NK-92 treated with Interleukin-12 subunit alpha and Interleukin-12 subunit beta, amount 100 ng/mL, for 24 hours (cell line): ENCODE measurements at places on chromosomes 5 and 9.

- DNase-seq, result no peak
These were observed 248.5 kb downstream of the PBX3 start for GRCh38 chr9:125995706-125996105.

- DNase-seq, result no peak
These were observed 9.9 kb upstream of the NR4A3 start for GRCh38 chr9:99811598-99812383.

DNA sequence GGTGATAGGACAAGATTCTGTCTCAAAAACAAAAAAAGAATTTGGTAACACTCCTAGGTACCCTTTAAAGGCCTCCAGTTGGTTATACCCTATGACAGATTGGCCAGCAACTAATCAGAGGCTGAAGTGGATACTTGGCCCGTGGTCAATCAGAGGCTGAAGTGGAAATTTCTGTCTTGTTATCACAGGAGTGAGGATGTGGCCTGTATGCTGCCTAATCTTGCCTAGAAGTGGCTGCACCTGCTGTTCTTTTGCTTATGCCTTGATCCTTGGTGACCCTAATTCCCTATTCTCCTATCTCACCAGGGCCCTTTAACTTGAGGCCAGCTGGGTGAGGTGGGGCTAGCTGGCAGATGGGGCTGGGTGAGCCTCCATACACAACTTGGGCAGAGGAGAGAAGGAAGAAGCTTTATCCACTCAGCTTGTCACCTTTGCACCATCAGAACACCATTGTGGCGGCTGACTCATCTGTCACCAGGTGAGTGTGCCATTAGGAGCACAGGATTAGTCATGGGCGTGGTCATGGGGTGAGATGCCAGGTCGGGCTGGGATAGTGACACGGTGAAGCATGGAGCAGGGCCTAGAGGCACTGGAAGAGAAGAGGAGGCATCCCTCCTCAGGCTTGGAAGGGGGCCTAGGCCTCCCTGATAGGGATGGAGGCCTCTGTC lies 41.5 kb downstream of the SAR1B start:
- peak; percentile 48 for DNase-seq

GRCh38 chr5:69414885-69415583 lies at the start of gene MARVELD2:
Gene MARVELD2 (plus strand): TSS chr5:69415116. CDS start chr5:69419386, 4,270 bp downstream.
- DNase-seq, result no peak

DNA sequence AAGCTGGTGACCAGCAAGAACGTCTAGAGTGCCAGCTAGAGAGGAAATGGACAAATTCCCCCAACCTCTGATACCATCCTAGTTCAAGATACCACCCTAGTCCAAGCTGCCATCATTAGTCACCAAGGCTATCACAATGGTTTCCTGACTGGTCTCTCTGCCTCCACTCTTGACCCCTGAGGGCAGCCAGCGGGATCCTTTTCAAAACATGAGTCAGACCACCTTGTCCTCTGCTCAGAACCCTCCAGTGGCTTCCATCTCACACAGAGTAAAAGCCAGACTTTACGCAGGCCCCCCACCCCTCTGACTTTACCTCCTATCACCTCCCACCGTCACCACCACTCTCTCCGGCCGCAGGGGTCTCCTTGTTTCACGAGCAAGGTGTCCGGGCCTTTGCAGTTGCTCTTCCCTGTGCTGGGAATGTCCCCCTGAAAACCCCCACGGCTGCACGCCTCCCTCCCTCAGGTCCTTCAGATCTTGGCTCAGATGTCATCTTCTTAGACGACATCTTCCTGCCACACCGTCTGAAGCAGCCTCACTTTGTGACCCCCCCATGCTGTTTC lies 42.2 kb upstream of the FBXW11 start:
- no peak for DNase-seq

- DNase-seq, result no peak
These were observed 39.4 kb downstream of the TNFAIP8 start for GRCh38 chr5:119395080-119395836.

GRCh38 chr5:174097486-174098185 lies 52.1 kb downstream of the NSG2 start:
- DNase-seq, result no peak

DNA sequence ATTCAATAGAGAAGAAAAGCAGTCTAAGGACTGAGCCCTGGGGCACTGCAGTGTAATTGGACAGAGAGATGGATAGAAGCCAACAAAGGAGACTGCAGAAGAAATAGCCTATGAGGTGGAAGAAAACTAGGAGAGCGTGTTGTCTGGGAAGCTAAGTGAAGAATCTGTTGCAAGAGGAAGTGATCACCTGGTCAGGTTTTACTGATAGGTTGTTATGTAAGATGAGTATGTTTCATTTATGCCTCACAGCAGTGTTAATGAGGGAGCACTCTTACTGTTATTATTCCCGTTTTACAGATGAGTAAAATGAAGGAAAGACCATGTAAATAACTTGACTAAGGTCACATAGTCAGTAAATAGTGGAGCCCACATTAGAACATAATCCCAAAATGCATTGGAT lies 80.0 kb upstream of the GRHPR start:
- no peak for DNase-seq

- no peak for DNase-seq
These were observed 201.8 kb downstream of the CDH12 start for GRCh38 chr5:22651355-22651754.

- no peak for DNase-seq
These were observed 116.4 kb downstream of the GADD45G start for GRCh38 chr9:89721176-89721700.

GRCh38 chr5:56983593-56984361 lies 31.9 kb upstream of the MIER3 start:
- DNase-seq, result no peak

- no peak for DNase-seq
These were observed 22.6 kb downstream of the PSMD5 start for GRCh38 chr9:120820095-120820494.

DNA sequence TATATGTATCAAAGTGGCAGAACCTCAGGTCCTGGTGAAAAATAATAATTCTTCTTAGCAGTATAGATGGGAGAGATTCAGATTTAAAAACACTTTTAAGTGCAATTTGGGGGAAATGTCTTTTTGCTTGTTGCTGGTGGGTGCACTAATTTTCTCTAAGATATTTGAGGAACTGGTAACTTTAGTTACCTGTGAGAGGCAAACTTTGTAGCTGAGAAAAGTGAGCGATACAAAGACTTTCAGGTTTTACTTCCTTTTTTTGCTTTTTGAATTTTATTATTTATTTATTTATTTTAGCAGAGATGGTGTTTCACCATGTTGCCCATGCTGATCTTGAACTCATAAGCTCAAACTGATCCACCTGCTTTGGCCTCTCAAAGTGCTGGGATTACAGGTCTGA lies 303.1 kb upstream of the PTGER4 start:
- no peak for DNase-seq

- no peak for DNase-seq
These were observed 78.2 kb downstream of the RFK start for GRCh38 chr9:76316069-76316468.

- DNase-seq, result no peak
These were observed 34.1 kb downstream of the C5orf15 start for GRCh38 chr5:133934311-133934710.

- DNase-seq, result peak; percentile 74
These were observed 3.7 kb downstream of the ECSCR start for GRCh38 chr5:139458580-139459407.

- DNase-seq, result no peak
These were observed 234.1 kb downstream of the LRRC70 start for GRCh38 chr5:62812621-62813255.

- DNase-seq, result no peak
These were observed 37.1 kb downstream of the FAM13B start for GRCh38 chr5:137995749-137996128.

DNA sequence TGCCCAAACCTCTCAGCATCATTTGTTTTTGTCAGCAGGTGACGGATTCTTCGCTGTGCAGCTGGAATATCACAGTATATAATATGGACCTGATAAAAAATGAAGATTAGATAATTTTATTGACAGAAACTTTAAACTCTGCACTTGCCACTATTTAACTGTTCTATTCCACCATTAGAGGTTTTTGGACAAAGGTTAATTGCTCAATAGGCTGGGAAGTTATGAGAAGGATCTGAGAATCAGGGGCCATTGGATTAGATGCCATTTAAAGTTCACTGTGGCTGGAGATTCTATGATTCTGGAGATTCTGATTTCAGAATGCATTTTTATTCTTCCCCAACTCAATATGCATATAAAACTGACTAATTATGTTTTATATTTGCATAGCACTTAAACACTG lies 59.8 kb upstream of the ANXA1 start:
- no peak for DNase-seq

DNA sequence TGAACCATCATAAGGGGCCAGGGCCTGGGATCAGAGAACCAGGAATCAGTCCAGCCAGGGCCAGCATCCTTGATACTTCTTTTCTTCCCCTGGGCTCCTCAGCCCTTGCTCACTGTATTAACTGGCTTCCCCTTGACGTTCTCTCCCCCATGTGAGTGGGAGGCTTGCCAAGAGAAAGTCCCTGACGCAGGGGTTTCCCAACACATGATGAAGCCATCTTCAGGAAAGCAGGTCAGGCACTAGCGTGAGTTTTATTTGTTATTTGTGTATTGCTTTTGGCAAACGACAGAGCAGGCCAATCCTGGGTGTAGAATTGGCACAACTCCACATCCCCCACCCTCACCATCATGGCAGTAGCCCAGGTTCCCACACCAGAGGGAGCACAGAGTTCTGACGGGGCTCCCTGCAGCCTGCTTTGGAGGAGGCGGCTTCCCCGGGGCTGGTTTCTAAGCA lies 165.5 kb upstream of the NFIL3 start:
- DNase-seq, result no peak

DNA sequence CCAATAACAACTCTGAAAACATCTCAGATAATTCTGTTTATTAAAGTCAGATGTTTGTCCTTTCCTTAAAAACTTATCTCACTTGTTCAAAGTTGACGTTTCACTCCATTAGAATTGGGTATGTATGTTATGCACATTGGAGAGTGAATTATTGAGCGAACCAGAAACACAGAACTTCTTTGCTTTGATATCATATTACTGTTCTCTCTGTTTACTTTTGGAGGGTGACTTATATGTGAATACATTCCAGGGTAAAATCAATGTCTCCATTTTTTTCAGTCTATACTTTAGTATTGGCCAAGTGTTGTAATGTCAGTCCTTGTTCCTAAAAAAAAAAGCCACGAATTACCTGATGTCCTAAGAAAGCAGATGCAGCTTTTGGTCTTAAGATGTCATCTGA lies 307.4 kb downstream of the CSNK1G3 start:
- no peak for DNase-seq

DNA sequence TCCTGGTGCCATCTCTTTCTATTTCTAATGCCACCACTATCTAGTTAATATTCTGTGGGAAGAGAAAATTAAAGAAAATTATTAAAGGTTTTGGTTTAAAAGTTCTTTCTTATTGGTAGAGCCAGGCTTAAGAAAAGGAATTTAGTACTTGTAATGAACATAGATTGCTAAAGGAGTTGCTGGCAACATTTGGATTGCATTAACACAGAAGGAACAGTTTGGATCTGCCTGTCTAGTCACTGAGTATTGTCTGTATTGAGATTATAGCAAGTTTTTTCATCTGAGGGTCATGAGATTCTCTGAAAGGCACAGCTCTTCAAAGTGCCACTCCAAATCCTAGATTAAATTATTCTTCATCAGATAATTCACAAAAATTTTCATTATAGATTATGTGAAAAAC lies 32.0 kb downstream of the FSD1L start:
- DNase-seq, result no peak

- no peak for DNase-seq
These were observed 19.1 kb downstream of the URM1 start for GRCh38 chr9:128390150-128390812.

- no peak for DNase-seq
These were observed 362.7 kb downstream of the CSNK1G3 start for GRCh38 chr5:123874600-123875201.

- DNase-seq, result no peak
These were observed 19.5 kb downstream of the B4GALT1 start for GRCh38 chr9:33147416-33148169.

- DNase-seq, result no peak
These were observed 459.4 kb downstream of the ANXA1 start for GRCh38 chr9:73611032-73611431.

GRCh38 chr5:14503681-14504331 lies 77.8 kb upstream of the OTULINL start:
- DNase-seq, result no peak

DNA sequence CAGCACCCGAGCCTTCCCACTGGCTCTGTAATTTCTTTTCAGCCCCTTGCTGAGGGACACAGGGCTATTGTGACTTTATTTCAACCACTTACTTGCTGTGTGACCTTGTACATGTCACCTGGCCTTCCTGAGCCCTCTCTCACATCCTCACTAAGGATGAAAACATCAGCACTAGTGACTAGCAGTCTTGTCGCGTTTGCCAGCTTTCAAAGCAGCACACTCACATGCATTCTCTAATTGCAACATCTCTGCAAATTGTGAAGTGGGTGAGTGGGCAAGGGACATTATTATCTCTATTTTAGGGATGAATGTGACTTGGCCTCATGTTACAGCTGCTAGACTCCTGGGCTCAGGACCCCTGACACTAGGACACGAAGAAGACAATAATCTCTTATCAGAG lies 144.5 kb downstream of the SEC61B start:
- no peak for DNase-seq

- DNase-seq, result no peak
These were observed 20.1 kb upstream of the SMARCA2 start for GRCh38 chr9:1995084-1995483.

DNA sequence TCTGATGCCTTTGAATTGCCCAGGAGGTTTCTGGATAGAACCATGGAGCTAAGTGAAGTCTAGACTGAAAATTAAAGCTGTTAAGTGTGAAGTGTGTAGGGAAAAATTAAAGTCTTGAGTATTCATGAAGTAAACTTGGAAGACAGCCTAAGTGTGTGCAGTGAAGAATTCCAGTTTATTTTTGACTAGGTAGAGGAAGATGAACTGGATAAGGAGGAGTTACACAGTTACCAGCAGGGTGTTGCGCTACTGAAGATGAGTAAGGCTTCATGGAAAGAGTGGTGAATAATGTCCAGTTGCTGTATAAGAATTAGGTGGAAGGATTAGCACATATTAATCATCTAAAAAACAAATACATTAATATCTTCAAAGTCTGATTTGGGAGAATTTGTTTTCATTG lies 5.7 kb upstream of the CHD1 start:
- DNase-seq, result no peak

- DNase-seq, result no peak
These were observed 563.8 kb downstream of the TLR4 start for GRCh38 chr9:118268046-118268445.

DNA sequence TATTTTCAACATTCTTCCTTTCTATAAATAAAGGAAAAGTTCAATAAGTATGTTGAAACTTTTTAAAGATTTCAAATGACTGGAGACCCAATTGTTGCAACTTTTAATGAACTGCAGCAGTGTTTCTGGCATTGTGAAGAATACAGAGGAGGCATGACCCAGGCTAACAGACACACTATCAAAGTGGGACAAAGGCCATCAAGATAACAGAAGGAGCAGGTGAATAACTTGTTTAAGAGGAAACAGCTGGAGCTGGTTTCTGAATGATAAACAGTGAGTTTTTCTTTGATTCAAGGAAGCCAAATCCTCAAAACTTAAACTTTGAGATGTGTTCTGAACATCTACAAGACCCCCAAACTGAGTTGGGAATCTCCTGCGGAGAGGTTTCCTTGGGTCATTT lies 734.6 kb downstream of the TLR4 start:
- DNase-seq, result no peak

- DNase-seq, result no peak
These were observed 190.6 kb upstream of the MSX2 start for GRCh38 chr5:174533751-174534241.

- no peak for DNase-seq
These were observed 891.4 kb upstream of the C9orf72 start for GRCh38 chr9:28464481-28465216.
